SJSA1 (cell line): ENCODE measurements at places on chromosomes 4 and X. TPM values are rescaled to one million over a fixed set of nuclear protein-coding genes. Genes with fewer than 3 reads are reported as not detected.

DNA sequence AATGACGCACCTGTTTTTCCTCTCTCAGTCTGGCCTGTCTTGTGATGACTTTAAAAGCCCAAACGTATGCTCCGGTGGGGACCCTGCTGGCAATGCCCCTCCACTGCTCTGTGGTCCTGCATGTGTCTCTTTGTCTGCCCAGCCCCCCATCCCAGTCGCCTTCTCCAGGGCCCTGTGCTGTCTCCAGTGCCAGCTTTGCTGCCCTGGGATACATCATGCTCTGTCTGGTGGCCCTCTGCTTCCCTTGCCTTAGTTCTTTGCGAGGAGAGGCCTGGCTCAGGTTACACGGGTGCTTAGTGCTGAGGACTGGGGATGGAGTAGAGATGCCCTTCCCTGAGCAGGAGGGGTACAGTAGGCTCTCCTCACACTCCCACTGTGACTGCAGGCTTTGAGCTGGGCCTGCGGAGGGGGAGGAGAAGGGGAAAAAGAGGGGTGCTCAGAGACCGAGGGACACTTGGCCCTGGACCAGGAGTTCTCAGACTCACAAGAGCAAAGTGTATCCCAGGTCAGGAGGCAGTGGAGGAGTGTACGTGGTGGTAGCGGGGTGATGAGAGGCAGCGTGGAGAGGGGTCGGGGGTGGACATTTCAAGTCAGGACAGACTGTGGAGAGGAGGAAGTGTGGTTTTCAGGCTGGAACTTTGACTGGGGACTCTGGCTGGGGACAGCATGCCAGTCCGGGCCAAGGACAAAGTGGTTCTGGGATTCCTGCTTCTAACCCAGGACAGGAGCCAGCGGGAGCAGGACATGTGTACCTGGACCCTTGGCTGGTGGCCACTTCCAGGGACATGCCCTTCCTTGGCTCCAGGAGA, 2.8 kb downstream of the APLN start:
- no peak for DNase-seq

- peak; percentile 26 for DNase-seq
Measured at GRCh38 chr4:183249854-183250253, 70.2 kb downstream of the CLDN22 start.

DNA sequence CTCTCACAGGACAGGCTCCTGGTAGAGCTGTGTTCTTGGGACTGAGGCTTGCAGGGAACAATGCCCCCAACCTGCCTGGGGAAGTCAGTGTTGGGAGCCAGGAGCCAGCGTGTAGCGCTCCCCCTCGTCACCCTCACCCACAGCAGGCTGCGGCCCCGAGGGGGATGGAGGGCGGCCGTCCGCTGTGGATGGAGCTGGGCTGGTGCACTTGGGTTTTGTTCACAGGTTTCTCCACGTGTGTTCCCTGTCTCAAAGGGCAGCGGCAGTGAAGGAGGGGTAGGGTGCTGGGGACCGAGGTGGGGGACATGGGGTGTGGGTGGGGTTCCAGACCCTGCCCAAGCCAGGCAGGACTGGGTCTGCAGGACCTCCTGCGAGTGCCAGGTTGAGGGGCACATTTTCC, 69.1 kb downstream of the RGS12 start:
- DNase-seq = no peak

TMEM31 gene
- not detected in 2 replicates for total RNA-seq
